ENCODE measurements at places on chromosomes 5 and 9. TPM values are rescaled to one million over a fixed set of nuclear protein-coding genes. Genes with fewer than 3 reads are reported as not detected.

Gene TAS2R1
- not detected for total RNA-seq

Gene UGT3A2
- total RNA-seq = not detected

Gene MORN5
- total RNA-seq = not detected

Gene CCDC180
- under 0.01 TPM for total RNA-seq

Gene BBLN
- total RNA-seq = 31.3 TPM

Gene LCN9
- not detected for total RNA-seq

Gene LIX1
- total RNA-seq = not detected

Gene LRRC14B
- total RNA-seq = not detected

Gene LCN15
- not detected for total RNA-seq

Gene PCDHGC4
- 1.2 TPM for total RNA-seq

Gene SPATA31A3
- not detected for total RNA-seq

Gene BTNL8
- not detected for total RNA-seq

Gene ADAM19
- 11.2 TPM for total RNA-seq

Gene KIAA0825
- total RNA-seq = 1.0 TPM

Gene SEMA5A
- total RNA-seq = 1.8 TPM

Gene GPSM1
- 13.8 TPM for total RNA-seq

Gene ZNF474
- total RNA-seq = 0.28 TPM

Gene CCL27
- total RNA-seq = 0.34 TPM

Gene DPH7
- total RNA-seq = 23.6 TPM

Gene ACSL6
- 0.14 TPM for total RNA-seq

Gene GFRA3
- total RNA-seq = not detected

Gene FAM78A
- total RNA-seq = 0.34 TPM

Gene FCN2
- not detected for total RNA-seq

Gene SV2C
- under 0.01 TPM for total RNA-seq

Gene NREP
- total RNA-seq = 22.9 TPM

Gene WDR5
- 33.5 TPM for total RNA-seq

Gene GM2A
- 95.7 TPM for total RNA-seq

Gene TNFAIP8
- total RNA-seq = 68.0 TPM

Gene PLCXD3
- not detected for total RNA-seq

Gene PCDHB2
- 0.34 TPM for total RNA-seq

Gene IL4
- not detected for total RNA-seq

Gene PCDHGB6
- total RNA-seq = 4.0 TPM

Gene SSBP2
- total RNA-seq = 45.6 TPM

Gene BARX1
- total RNA-seq = not detected

Gene CATSPER3
- 0.21 TPM for total RNA-seq

Gene PHF2
- 20.5 TPM for total RNA-seq

Gene C9
- total RNA-seq = not detected

Gene PCDHA10
- total RNA-seq = 1.6 TPM

Gene TEK
- total RNA-seq = under 0.01 TPM

Gene LHX3
- not detected for total RNA-seq

Gene FST
- total RNA-seq = 215 TPM

Gene SFXN1
- 84.8 TPM for total RNA-seq

Gene SNCAIP
- 0.07 TPM for total RNA-seq

Gene PCSK1
- total RNA-seq = under 0.01 TPM

Gene ASPN
- total RNA-seq = not detected

Gene SPINK4
- total RNA-seq = not detected

Gene CDH18
- under 0.01 TPM for total RNA-seq

Gene SPATA31A5
- total RNA-seq = not detected

Gene PSIP1
- 14.5 TPM for total RNA-seq

Gene NUP214
- total RNA-seq = 22.4 TPM

Gene PDLIM7
- 33.2 TPM for total RNA-seq

Gene ZNF300
- total RNA-seq = 6.3 TPM

Gene ANKRD33B
- total RNA-seq = 0.43 TPM

Gene ZNF462
- total RNA-seq = 35.0 TPM

Gene PPP2R2B
- total RNA-seq = 0.21 TPM

Gene ERAP2
- total RNA-seq = 17.4 TPM

Gene PTTG1
- 24.3 TPM for total RNA-seq

Gene CORO2A
- total RNA-seq = 35.5 TPM

Gene PFN3
- total RNA-seq = not detected

Gene TAF1L
- under 0.01 TPM for total RNA-seq

Data from nasal cavity respiratory epithelium epithelial cell of viscerocranial mucosa (primary cell).